ENCODE measurements at places on chromosomes 5 and 9.

DNA sequence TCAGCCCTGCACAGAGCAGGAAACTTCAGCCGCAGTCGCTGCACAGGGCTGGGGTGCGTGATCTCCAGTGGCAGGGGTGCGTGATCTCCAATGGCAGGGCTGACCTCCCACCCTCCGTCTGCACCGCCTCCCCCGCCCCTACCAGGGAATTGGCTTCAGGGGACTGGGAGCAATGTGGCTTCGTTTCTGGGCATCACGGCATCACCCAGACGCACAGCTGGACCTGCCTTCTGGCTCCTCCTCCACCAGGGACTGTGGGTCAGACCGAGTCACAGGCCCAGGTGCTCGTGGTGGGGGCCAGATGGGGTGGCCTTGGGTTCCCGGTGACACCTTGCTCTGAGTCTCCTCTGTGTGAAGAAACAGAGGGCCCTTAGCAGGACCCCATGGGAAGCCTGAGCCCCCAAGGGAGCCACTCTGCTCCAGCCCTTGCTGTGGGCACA, 51.1 kb downstream of the AHRR start:
- DNase-seq, result no peak

DNA sequence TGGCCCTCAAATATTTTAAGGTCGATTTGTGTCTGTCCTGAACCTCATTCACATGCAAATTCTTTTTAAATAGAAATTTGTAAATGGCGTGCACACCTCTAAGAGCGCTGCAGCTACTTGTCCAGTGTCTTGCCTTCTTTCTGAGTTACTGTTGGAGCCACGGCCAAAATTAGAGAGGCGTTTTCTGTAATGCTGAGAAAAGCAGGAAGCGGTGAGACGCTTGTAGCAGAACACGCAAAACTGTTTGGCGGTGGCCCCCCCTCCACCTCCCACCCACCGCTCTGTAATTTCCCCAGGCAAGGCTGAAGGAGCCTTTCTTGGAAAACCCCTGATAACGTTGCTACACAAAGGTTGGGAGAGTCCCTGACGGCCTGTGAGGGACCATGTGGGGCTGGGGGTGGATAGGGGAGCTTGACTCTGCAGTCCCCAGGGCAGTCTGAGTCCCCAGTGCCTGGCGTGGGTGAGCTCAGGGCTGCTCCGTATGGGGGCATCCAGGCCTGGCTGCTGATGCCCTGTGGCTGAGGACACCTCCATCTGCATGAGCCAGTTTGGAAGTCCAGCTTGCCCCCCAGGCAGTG, 96.5 kb downstream of the GADD45G start:
- DNase-seq, result peak; percentile 82

GRCh38 chr9:95171001-95171400, 146.5 kb downstream of the FANCC start:
- no peak for DNase-seq

GRCh38 chr5:81606150-81606549, 144.7 kb downstream of the SSBP2 start:
- DNase-seq, result no peak

DNA sequence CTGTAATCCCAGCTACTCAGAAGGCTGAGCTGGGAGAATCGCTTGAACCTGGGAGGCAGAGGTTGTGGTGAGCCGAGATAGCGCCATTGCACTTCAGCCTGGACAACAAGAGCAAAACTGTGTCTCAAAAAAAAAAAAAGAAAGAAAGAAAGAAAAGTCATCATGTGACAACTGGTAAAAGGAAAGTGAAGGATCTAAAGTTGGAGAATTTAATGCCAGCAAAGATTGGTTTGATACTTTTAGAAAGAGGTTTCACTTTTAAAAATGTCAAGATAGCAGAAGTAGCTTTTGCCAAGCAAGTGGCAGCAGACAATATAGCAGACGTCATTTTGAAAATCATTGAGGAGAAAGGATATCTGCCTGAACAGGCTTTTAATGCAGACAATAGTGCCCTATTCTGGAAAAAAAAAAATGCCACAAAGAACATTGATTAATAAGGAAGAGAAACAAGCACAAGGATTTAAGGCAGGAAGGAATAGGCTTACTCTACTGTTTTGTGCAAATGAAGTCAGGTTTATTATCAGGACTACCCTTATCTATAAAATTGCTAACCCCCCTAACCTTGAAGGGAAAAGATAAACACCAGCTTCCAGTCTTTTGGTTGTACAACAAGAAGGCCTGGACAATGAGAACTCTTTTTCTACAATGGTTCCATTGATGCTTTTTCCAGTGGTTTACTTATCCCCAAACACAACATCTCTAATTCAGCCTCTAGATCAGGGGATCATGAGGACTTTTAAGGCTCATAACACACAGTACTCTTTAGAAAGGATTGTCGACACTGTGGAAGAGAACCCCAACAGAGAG, 12.0 kb downstream of the PKD2L2 start:
- DNase-seq, result no peak

GRCh38 chr5:154995679-154996078, 17.9 kb upstream of the KIF4B start:
- DNase-seq, result no peak

- DNase-seq, result no peak
Observed at GRCh38 chr5:130166839-130167490, 262.7 kb downstream of the CHSY3 start.

GRCh38 chr5:90410178-90410762, 714 bp upstream of the CETN3 start:
- peak; percentile 19 for DNase-seq

GRCh38 chr5:157270771-157271170, 4.8 kb downstream of the CYFIP2 start:
- DNase-seq, result no peak

GRCh38 chr5:98635656-98636055, 137.8 kb upstream of the RGMB start:
- DNase-seq, result no peak

DNA sequence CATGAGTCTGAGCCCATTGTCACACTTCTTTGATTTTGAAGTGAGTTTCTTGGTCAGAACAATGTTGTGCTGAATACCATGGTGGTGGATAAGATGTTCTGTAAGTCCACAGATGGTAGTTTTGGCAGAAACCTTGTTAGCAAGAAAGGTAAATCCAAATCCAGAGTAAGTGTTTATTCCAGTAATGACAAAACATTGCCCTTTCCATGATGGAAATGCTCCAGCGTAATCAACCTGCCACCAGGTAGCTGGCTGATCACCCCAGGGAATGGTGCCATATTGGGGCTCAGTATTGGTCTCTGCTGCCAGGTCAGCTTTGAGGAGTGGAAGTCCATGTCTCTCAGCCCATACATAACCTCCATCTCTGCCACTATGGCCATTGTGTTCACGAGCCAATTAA, 54.7 kb upstream of the DAPK1 start:
- DNase-seq, result no peak

DNA sequence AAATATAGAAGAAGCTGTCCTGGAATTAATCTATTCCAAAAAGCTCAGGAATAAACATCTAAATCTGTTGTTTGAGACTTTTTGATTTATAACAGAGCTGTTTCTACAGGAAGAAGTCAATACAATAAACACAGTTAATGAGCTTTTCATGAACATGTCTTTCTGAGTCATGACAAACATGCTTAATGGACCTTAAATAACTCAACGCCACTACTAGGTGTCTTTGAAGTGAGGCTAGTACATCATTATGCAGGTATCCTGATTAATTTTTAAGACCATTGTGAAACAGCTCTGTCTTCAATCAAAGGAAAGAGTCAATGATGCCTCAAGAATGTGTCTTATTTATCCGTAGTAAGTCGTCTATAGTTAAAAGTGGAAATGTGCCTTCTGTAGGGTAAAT, 131.6 kb downstream of the GABRB2 start:
- no peak for DNase-seq

DNA sequence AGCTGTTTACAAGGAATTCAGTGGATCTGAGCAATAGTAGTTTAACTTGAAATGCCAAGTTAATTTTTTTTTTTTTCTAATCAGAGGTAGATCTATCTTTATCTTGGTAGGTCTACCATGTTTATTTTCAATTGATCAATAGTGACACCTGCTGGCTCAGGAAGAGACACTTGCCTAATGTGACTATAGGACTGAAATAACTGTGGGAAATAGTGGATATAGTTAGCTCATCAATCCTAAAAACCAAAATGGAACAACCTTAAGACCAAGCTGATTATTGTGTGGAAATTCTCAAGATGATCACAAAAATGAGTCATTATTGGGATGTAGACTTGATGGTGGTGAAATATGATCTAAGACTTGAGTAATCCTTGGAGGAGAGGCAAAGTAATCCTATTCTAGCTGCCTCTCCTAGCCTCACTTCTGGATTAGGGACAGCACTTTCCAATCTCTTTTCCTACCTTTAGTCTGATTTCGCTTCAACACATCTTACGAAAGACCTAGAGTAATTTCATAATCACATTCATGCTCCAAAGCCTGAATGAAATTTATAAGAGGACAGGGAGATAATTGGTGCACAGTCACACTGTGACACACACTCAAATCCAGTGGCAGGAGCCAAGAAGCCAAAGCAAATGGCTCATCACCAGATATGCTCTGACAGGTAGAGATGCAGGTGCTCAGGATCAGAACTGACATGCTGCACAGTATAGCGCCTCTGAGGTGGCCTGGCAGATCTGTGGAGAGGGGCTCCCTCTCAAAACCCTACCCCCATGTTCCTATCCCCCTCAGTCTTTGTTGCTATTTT, 156.3 kb downstream of the HMHB1 start:
- DNase-seq, result peak; percentile 36

DNA sequence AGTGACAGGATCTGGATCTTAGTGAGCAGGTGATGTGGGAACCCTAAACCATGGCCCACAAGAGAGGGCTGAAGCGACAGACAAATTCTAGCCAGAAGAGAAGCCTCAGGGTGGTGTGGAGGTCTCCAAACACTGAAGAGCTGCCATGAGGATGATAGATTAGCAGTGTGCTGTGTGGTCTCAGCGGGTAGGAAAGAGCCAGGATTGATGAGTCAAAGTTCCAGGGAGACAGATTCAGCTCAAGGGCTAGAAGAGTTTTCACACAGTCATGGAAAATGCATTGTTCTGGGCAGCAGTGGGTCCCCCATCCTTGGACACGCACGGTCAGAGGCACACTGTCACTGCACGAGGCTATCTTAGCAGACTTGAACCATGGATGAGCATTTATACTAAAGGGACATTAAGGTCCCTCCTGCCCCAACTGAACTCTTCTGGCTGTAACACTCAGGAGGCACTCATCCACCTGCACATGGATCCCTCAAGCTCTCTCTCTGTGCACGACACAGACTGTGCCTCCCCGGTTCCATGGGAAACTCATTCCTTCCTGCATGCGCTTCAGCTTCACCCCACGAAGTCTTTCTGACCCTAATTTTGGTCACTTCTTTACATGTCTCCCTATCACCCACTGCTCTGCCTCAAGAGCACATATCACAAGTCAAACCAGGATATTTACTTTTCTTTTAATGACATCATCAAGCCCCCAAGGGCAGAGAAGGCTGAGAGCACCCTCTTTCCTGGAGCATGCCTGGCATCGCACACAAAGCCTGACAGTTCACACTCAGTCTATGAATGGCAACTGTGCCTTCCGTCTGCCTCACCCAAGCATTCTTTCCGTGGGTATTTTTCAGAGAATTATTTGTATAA, 84.8 kb downstream of the TLE1 start:
- DNase-seq, result no peak

GRCh38 chr5:96257904-96258303, 175.1 kb downstream of the PCSK1 start:
- DNase-seq, result no peak

DNA sequence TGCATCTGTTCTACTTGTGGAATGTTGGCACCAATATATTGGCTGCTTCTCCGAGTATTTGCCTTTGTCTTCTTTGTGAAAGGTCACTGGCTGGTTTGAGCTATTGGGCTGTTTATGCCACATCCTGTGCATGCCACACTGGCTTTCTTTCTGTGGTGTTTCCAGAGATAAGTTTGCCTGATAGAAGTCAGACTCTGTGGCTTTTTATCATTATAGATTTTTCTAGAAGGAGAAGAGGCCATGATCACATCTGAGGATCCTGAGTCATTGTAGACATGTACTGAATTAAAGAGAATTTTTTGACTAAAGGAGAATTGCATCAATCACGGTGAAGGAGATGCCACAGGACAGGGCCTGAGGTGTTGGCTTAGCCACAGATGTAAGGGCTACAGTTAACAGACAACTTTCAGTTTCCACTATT, 26.5 kb upstream of the CDKN2B start:
- DNase-seq, result no peak

- peak; percentile 71 for DNase-seq
Observed at GRCh38 chr9:123322273-123323195, 33.5 kb upstream of the CRB2 start.

DNA sequence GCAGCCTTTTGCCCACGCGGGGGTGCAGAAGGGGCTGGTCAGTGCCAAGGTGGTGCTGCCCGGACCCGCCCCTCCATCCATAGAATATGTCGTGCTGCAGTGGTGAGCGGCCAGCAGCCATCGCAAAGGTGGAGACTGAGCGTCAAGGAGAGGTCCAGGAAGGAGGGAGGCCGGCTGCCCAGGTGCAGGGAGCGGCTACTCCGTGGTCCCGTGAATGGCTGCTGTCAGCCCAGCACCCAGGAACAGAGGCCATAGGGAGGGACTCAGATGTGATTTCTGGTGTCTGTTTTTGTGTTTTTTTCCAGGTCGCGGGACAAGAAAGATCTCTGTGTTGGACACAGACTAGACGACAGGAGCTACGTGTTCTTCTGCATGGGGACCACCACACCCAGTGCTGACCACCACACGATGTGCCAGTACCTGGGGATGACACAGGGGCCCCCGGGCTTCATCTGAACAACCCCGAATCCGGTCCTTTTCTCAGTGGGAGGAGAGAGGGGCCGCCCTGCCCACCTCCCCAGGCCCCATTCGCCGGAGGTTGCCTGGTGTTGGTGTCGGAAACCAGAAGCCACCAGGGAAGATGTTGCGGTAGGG, 29.0 kb downstream of the PAEP start:
- no peak for DNase-seq

DNA sequence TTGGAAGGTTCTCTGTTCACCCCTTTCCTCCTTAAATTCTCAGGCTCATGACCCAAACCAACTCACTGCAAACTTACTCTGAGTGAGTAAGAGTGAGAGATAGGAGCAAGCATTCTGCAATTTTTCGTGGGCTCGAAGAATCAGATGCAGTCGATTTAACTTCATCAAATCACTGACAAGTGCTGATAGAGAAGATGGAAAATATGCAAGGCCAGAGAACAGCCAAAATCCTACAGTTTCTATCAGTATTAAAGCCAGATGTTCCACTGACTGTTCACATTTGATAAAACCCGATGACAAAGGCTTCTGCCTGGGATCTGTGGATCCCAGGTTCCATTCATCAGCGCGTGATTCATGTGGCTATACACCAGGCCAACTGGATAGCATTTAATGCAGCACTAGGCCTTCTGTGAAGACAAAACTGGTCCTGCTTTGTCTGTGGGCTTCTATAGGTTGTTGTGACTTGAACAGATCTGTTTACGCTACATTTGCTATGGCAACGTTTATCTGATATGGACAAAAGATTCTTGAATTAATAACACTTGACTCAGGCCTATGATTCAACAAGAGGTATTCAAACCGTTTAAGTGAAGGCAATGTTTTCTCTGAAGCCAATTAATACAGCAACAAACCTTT, 251.2 kb downstream of the NFIB start:
- no peak for DNase-seq
